ENCODE measurements at places on chromosomes 13 and 19. TPM values are rescaled to one million over a fixed set of nuclear protein-coding genes. Genes with fewer than 3 reads are reported as not detected.

The TUBA3C gene
- not detected for polyA plus RNA-seq

The SIAH3 gene
- 1.2 TPM for polyA plus RNA-seq

GRCh38 chr13:31248965-31249539, 49.3 kb downstream of the B3GLCT start:
- no peak for DNase-seq

DNA sequence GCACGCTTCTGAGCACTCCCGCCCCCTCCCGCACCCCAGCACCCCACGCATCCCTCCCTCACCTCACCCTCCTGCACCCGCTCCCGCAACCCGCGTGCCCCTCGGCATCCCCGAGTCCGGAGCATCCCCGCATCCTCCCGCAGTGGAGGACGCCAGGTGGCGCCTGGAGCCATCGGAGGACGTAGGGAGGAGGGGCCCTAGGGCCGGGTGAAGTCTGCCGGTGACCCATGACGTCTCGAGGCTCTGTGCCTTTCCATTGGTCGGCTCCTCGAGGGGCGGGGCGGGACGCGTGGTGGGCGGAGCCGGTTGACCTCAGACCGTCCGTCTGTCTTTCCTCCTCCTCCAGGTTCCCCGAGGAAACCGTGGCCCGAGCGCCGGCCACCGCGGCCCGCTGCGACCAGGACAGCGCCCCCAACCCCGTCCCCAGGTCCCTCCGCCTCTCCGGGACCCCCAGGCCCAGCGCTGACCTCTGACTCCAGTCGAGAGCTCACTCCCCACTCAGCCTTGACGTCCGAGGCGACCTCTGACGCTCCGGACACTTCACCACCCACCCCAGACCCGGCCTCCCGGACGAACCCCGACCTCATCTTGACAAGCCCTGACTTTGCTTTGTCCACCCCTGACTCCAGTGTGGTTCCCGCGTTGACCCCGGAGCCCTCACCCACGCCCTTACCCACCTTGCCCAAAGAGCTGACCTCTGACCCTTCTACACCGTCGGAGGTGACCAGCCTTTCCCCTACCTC, 19.9 kb downstream of the SBK2 start:
- peak; percentile 86 for DNase-seq

All from left kidney (tissue), 8 donors.